ENCODE measurements at places on chromosomes 4 and X. TPM values are rescaled to one million over a fixed set of nuclear protein-coding genes. Genes with fewer than 3 reads are reported as not detected.

DNA sequence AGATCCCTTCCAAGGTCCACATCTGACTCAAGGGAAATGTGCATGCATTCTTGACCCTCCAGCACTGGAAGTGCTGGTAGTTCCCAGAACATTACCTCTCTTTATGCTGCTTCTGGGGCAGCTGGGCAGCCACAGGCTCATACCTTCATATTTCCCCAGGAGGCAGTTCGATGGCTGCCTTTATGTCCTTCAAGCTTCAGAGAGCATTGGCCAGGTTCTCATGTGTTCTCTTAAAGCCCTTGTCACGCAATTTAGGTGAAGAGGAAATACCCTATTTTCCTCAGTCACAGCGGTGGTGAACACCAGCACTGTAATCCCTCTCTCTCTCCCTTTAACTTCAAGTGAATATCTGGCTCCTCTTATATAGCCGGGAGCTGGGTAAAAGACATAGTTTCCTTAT lies 134.3 kb downstream of the MID1IP1 start:
- no peaks in the 10 kb centered on the region for H3K27me3 ChIP-seq
- no peaks in the 10 kb centered on the region for H3K4me1 ChIP-seq
- no peak for DNase-seq
- H3K27ac ChIP-seq, result no peak overlapping the region

DNA sequence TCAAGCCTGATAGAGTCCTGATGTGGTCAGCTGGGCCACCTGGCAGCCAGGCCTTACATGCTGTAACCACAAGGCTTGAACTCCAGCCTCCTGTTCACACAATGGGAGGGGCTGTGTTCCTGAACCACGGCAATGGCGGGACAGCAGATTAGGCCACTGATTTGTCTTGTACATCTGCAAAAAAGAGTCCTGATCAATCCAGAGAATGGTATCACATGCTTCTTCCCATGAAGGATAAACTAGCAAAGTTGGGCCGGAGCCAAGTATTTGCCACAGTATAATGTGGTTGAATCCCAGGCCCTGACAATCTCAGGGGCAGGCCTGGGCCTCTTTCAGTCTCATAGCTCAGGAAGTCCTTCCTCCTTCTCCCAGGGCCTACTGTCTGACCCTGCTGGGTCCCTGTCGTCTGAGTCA lies 2182.5 kb upstream of the AGA start:
- H3K27ac ChIP-seq, result no peak overlapping the region
- no peak overlapping the region for H3K4me3 ChIP-seq
- no peaks in the 10 kb centered on the region for H3K4me1 ChIP-seq
- no peaks in the 10 kb centered on the region for H3K27me3 ChIP-seq
- DNase-seq, result no peak

DNA sequence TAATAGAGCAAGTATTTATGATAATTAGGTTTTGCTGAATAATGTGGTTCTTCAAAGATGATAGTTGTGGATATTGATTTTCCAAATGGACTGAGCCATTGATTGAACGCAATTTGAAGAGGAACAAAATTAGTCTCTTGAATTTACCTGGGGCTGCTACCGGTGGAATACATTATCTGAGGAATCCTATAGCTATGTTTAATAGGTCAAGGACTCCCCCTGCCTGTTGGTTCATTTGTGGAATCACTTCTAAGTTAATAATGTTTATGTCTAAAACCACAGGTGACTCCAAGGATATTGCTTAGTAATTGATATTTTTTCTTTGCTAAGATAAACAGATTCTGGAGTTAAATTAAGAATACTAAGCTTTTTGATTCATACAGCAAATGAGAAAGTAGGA lies 576.0 kb upstream of the PABPC4L start:
- no peaks in the 10 kb centered on the region for H3K4me1 ChIP-seq
- no peak for DNase-seq
- H3K27ac ChIP-seq, result no peak overlapping the region
- no peak overlapping the region for H3K4me3 ChIP-seq

DNA sequence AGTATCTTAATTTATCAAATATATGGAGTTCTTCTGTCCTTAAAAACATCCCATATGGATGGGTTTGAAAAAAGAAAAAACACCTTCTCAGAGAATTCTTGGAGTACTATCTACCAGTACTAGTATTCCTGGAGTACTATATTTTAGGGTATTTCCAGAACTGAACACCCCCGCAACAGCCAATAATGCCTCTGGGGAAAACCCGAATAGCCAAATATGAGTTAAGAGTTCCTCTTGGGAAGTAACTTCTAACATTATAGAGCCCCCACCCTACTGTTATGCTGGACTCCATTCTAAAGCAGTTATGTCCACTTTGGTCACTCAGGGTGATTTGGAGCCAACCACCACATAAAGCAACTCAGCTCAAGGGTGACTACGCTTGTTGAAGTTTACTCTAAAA lies 115.0 kb upstream of the RASGEF1B start:
- no peak overlapping the region for H3K4me3 ChIP-seq
- H3K27me3 ChIP-seq, result no peaks in the 10 kb centered on the region

- no peak overlapping the region for H3K4me3 ChIP-seq
- no peak for DNase-seq
- no peaks in the 10 kb centered on the region for H3K27me3 ChIP-seq
- no peaks in the 10 kb centered on the region for H3K4me1 ChIP-seq
- H3K36me3 ChIP-seq, result no peaks in the 10 kb centered on the region
These were observed 231.2 kb upstream of the HAND2 start for GRCh38 chr4:173761236-173761635.

DNA sequence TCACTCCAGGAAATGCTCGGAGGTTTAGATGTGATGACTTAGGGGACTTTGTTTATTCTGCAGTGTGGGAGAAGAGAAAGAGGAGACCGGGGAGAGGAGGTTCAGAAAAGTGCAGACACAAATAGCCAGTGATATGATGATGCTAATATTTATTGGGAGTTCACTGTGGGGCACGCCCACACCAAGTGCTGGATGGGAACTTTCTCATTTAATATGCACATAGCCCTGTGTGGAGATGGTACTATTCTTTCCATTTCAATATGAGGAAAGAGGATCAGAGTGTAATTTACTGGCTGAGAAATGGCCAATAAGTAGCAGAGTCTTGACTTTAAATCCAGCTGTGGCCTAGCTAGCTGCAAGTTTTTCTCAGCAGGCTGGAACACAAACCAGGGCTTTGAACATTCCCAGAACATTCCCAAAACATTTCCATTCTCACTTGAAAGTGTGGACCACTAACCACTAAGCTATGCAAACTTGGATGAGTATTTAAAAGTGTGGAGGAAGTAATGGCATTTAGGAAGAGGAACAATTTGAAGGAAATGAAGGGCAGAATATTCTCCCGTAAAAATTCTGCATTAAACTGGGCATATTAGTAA lies 231.7 kb downstream of the HS3ST1 start:
- H3K4me3 ChIP-seq, result no peak overlapping the region
- H3K36me3 ChIP-seq, result no peaks in the 10 kb centered on the region
- H3K4me1 ChIP-seq, result no peaks in the 10 kb centered on the region

GRCh38 chrX:131081772-131082740 lies 23.9 kb downstream of the ARHGAP36 start:
- H3K36me3 ChIP-seq, result no peaks in the 10 kb centered on the region
- H3K4me3 ChIP-seq, result no peak overlapping the region
- no peaks in the 10 kb centered on the region for H3K4me1 ChIP-seq
- no peaks in the 10 kb centered on the region for H3K27me3 ChIP-seq

DNA sequence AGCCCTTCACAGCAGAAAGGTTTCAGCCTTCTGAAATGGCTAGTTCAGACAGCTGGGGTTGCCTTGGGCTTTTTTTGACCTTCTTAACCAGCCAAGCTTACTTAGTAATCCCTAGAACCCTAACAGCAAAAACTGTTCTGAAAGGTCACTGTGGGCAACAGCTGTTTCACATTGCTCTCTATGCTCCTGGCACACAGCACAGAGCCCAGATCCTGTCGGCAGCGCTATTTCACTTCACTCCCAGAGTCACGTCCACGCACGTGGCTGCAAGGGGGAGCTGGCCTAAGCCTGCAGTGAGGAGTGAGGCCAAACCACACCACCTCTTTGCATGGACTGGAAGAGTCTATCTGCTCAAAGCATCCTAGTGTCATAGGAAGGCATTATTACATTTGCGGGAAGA lies 32.0 kb upstream of the STS start:
- H3K27me3 ChIP-seq, result no peaks in the 10 kb centered on the region
- H3K4me3 ChIP-seq, result no peak overlapping the region
- H3K27ac ChIP-seq, result no peak overlapping the region
- H3K4me1 ChIP-seq, result peaks cover under 1% of the 10 kb centered on the region

Gene TGIF2LX
- not detected for total RNA-seq

Gene SMIM31
- not detected for total RNA-seq

Gene UGT8
- total RNA-seq, result 2.8 TPM

Gene SPANXA1
- not detected for total RNA-seq
